SK-N-SH (cell line): ENCODE measurements at places on chromosomes 5 and 9.

DNA sequence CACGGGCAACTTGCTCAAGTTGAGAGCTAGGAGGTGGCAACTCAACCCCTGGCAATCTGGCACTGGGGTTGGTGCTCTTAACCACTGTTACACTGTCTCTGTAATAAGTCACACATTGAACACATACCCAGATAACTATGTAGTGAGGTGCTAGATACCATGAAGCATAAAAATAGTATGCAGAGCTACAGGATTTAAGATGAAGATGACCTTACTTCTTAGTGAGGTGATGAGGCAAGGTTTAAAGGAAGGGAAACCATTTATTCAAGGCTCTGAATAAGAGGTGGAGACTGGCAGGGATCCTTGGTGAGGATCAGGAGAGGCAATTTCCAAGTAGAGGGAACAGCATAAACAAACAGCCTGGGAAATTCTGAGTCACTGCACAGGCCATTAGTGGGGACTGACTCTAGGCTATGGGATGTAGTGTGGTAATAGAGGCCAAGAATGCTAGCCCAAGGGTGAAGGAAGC lies 67.6 kb upstream of the NR3C1 start:
- DNase-seq, result no peak

DNA sequence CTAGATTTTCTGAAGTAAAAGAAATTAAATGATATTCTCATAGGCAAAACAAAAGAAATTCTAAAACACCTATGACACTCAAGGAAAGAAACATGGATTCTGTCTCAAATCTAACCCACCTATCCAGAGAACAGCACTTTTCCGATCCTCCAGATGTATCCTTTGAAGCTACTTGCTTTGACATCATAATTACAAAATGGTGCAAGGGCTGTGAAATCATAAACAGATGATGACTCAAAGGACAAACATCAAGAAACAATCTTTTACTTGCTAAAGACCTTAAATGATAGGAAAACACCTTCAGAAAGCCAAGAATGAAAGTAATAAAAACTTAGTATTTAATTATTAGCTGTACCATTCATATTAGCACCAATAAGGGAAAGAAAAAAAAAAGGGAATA lies 202.6 kb downstream of the DENND1A start:
- no peak for DNase-seq

DNA sequence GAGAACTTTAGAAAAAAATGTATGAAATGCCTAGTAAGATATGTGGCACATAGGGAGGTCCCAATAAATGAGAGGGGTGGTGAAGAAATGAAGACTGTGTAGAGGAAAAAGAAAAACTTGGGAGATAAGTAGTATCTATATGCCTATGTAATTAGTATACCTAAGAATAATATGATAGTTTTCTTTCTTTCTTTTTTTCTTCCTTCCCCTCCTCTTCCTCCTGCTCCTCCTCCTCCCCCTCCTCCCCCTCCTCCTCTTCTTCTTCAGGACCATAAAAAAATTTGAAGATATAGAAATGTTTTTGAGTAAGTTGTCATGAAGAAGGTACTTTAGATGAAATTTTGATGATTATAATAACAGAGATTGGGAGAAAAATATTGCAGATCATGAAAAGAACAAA lies 857.4 kb downstream of the MAT2B start:
- DNase-seq, result no peak

GRCh38 chr5:168827636-168828035 lies 248.5 kb upstream of the PANK3 start:
- no peak for DNase-seq

GRCh38 chr9:127223810-127224177 lies 40.8 kb upstream of the GARNL3 start:
- DNase-seq, result no peak

DNA sequence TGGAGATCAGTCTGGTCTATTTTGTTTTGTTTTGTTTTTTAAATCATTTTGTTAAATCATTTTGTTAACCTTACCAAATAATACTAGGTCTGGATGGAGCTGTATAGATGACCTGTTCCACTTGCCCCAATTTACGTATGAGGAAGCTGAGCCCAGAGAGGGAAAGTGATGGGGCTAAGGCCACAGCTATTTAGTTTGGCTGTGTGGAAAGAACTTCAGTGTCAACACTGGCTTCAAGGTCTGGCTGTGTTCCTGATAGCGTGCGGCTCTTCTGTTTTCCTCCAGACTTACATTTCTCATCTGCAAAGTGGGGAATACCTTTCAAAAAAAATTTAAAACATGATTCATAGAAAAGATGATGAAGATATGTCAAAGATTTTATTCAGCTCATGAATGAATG lies 112.5 kb downstream of the PTTG1 start:
- no peak for DNase-seq

DNA sequence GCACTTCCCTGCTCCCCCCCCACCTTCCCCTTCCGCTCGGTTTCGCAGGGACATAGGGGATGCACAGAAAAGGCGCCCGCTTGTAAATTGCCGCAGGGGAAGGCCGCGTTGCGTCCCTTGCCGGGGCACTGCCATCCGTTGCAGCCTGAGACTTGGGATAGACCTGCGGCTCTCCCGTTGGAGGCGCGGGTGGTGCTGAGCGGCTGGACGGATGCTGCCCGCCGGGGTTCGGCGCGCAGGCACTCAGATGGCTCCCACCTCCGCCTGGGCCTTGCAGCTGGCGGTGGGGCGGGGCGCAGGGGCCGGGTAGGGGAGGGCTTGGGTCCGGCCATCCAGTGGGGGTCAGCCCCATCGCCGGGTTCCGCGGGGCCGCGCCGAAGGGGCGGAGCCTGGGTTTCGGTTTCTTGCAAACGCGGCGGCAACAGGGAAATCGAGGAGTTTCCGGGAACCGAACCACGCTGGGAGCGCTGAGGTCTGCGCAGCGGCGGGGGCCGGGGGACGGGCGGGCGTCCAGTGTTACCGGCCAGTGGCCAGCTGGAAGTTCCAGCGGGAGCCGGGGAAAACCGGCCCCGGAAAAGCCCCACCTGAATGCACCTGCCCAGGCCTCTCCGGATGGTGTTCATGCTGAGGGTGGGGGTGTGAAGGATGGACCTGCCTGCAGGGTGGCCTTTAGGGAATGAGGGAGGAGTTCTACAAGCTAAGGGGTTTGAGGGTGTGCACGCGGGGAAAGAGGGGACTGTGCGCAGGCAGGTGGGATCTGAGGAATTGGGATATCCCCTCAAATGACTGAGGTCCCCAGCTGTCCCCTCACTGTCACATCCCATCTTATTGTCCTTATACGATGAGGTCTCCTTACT lies 6.3 kb upstream of the IRF1 start:
- peak; percentile 96 for DNase-seq

- no peak for DNase-seq
Measured at GRCh38 chr9:105439428-105439827, 8.4 kb upstream of the FSD1L start.

- DNase-seq, result peak; percentile 78
Measured at GRCh38 chr9:33239921-33240320, at the start of gene SPINK4. Gene SPINK4 (plus strand): TSS chr9:33240167. CDS start chr9:33240209, 42 bp downstream.

DNA sequence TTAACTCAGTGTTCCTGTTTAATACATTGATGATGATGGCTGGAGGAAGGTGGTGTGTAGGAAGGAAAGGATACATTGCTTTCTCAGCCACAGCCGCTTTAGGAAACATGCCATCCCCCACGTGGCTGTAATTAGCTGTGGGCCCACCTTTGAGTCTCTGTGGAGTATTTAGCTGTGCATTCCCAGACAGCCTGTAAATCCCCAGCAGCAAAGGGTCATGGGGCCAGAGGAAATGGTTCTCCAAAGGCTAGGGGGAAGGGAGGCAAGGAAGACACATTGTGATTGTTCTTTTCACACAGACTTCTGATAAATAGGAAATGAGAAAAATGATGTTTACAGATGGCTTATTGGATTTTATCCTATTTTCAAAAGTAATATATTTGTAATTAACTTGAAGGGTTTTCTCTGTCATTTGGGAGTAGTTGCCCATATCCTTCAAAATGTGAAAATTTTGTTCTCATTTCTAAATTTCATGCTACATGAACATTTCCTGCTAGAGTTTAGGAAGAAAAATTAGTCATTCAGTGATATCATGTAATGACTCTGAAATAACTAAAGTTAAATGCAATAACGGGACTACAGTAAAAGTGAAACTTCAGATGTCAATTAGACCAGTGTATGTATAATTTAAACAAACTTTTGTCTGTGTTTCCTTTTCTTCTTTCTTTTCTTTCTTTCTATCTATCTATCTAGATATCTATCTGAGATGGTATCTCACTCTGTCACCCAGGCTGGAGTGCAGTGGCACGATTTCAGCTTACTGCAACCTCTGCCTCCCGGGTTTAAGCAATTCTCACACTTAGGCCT lies 24.3 kb upstream of the F2R start:
- DNase-seq, result no peak

GRCh38 chr5:78771260-78772205 lies 123.0 kb upstream of the LHFPL2 start:
- DNase-seq, result no peak

DNA sequence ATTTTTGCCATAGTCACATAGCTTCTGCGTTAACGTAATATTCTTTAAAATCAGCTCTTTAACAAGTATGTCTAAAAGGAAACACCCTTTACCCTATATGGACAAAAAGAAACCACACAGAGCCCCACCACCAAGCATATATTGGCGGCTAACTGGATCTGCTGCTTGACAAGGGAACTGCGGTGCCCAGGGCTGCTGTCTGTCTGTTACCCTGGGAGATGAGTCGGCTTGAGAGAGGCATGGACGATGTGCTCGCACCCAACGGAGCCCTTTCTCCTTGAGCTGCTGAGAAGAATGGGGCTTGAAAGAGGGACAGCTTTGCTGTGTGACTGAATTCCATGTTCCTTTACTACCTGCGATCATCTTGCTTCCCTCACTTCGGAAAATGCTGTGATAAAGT lies 158.6 kb upstream of the SHB start:
- DNase-seq, result peak; percentile 57

GRCh38 chr5:153719324-153719723 lies 228.9 kb downstream of the GRIA1 start:
- DNase-seq, result no peak

GRCh38 chr5:153523831-153524230 lies 33.4 kb downstream of the GRIA1 start:
- no peak for DNase-seq

- peak; percentile 79 for DNase-seq
Measured at GRCh38 chr5:168600409-168600808, 21.2 kb upstream of the PANK3 start.

DNA sequence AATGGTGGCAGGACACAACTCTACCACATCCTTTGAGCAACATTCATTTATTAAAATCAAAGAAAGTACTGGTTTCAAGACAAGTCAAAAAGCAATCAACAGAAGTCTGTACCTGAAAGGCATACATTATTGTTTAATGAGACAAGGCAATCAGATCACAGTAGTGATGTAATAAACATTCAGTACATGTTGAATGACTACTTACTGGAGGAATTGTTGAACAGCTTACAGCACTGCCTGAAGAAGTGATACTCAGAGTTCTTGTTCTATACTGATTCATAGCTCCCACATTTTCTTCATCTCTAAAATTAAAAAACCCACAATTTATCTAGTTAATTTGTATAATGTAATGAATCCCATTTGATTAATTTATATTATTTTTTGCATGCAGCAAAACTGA lies 18.2 kb downstream of the RIOK2 start:
- DNase-seq, result no peak

GRCh38 chr5:175162036-175162435 lies 281.9 kb downstream of the DRD1 start:
- DNase-seq, result no peak

- no peak for DNase-seq
Measured at GRCh38 chr9:99907208-99907532, 716 bp downstream of the STX17 start.

DNA sequence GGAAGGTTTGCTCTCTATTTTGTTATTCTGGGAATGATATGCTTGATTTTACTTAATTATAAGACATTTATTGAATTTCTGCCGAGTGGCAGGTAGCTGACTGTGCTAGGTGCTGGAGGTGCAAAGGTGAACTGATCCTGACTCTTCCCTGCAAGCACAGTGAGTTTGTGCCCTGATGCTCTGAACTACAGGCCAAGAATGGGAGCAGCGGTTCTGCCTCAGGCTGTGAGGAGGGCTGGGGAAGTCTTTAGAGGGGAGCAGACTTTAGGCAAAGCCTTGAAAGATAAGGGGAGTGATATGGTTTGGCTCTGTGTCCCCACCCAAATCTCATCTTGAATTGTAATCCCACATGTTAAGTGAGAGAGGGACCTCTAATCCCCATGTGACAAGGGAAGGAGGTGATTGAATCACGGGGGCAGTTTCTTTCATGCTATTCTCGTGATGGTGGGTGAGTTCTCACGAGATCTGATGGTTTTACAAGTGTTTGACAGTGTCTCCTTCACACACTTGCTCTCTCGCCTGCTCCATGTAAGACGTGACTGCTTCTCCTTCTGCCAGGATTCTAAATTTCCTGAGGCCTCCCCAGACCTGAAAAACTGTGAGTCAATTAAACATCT lies 73.1 kb downstream of the NDFIP1 start:
- no peak for DNase-seq

- DNase-seq, result peak; percentile 70
Measured at GRCh38 chr9:96232539-96233241, 69.3 kb downstream of the HSD17B3 start.

- no peak for DNase-seq
Measured at GRCh38 chr5:81549123-81549522, 155.2 kb upstream of the ACOT12 start.

GRCh38 chr5:112862085-112862484 lies 998 bp downstream of the SRP19 start:
- DNase-seq, result peak; percentile 30

DNA sequence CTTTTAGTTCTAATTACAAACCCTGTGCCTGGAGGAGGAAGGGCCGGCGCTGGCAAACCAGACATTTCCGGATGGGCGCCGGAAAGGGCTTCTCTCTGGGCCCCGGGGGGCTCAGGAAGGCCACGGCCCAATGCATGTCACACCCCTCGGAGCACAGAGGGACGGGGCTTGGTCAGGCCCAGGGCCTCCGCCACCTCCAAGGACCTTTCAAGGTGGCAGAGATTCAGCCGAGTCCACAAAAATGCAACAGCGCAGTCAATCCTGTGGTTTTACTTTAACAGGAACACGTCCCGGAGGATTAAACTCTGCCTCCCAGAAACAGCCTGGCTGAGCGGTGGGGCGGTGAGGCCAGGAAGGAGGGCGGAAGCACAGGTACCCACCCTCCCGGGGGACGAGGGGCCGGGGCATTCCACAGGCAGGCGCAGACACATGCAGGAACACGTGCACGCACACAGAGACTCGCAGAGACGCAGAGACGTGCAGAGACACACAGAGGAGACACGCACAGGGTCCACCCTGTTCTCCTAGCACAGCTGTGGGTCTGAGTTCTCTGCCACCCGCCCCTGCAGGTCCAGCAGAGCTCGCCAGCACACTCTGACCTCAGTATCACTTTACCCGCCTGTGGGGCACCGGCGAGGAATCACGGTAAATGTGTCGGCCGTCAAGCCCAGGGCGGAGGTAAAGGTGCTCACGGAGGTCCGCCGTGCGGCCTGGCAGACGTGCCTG lies 23.0 kb downstream of the SLC9A3 start:
- DNase-seq, result no peak

- DNase-seq, result no peak
Measured at GRCh38 chr5:31530541-31531265, 1.2 kb downstream of the DROSHA start.
